Activated T-helper 1 cell treated with Interleukin-2 at 50 U/mL for 16 hours (primary cell): ENCODE measurements at places on chromosomes 6 and 20.

GRCh38 chr6:101396548-101397173, 3.2 kb downstream of the GRIK2 start:
- no peak for DNase-seq

DNA sequence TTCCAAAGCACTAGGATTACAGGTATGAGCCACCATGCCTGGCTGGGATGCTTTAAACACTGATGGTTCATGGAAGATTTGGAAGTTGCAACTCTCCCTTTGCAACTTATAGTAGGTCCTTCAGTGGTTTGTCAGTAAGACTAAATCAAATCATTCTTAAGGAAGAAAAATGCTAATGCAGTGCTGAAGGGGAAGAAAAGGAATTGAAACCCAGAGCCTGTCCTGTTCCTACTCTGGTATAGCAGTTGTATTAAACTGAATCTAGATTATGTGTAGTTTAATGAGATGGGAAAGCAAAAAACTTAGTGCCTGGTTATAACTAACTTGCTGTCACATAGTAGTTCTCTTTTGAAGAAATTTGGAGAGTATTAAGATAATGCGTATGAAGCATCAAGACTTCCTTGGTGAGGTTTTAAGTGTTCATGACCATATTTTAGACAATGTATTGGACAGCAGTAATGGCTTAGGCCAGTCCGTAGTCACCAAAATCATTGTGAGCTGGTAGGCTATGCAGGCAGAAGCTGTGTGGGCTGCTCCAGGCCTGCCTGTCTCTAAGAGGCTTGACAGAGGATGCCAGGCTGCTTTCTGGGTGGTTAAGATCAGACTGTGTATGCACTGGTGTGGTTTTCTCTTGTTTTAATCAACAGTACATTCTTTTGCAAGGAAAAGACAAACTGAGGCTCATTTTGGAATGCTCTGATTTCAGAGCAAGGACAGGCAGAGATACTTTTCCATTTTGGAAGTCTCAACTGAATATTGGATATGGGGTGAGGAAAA, 14.0 kb downstream of the PAQR8 start:
- DNase-seq: no peak

GRCh38 chr6:53144802-53145201, 3.8 kb downstream of the GCM1 start:
- DNase-seq: no peak

GRCh38 chr6:78864957-78865356, 2.4 kb upstream of the IRAK1BP1 start:
- no peak for DNase-seq

GRCh38 chr6:131024565-131024964, 38.5 kb downstream of the EPB41L2 start:
- no peak for DNase-seq

DNA sequence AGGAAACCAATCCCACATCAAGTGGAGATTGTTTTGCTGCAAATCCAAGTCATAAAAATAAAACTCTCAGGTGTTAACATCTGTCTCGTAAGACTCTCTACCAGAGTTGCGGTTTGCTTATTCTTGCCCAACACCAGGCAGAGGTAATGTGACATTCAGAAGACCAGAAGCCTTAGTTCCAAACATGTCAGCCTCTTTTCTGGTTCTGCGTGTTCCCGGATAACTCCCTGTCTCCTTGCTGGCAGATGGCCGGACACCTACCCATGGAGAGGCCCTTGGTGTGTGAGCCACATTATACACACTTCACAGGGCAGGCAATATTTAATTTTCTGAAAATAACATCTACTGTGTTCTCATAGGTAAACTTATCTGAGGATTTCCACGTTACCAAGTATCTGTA, 73.4 kb downstream of the GMPR start:
- no peak for DNase-seq

GRCh38 chr6:153563001-153563400, 431.9 kb upstream of the RGS17 start:
- no peak for DNase-seq

DNA sequence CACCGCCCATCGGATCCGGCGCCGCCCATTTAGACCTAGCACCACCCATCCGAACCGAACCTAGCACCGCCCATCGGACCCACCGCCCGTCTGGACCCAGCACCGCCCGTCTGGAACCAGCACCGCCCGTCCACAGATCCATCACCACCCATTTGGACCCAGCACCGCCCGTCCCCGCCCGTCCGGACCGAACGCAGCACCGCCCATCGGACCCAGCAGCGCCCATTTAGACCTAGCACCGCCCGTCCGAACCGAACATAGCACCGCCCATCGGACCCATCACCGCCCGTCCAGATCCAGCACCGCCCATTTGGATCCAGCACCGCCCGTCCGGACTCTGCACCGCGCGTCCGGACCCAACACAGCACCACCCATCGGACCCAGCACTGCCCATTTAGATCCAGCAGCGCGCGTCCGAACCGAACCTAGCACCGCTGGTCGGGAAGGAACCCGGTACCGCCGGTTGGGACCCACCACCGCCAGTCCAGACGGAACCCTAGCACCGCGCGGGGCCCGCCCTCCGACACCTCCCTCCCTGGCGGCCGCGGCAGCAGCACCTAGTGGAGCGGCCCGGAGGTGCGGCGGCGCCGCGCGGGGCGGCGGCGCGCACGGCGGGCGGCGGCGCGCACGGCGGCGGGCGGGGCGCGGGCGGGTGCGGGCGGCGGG, 348 bp upstream of the AFDN start:
- peak; percentile 53 for DNase-seq

DNA sequence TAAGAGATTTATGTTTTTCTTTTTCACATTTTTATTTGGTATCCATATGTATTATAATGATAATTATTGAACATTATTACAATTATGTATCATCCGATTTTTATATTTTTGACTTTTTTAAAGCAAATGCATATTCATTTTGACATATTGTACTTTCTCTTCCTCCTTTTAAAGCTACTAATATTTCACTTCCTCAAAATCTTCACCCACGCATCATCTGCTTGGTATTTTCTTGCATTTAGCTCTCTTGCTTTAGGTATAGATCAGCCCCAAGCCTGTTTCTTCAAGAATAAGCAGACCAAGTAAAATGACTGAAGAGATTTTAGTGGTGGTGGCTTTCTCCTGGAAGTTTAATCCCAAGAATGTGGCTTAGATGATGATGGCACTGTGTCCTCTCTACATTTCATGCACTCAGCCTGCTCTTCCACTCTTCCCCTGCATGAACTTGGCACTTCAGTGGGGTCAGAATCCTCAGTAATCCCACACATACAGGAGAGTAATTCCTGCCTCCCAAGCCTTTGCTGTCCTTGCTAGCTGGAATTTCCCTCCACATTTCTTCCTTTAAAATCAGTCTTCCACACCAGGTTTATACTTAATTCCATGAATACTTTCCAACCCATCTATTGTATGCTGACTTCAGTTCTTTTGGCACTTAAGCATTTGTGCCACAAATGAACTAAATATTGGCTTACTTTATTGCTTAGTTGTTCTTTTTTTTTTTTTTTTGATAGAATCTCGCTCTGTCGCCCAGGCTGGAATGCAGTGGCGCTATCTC, 8.2 kb downstream of the NCOA7 start:
- DNase-seq: no peak

- no peak for DNase-seq
Observed at GRCh38 chr20:5270603-5271002, 46.2 kb downstream of the PROKR2 start.

DNA sequence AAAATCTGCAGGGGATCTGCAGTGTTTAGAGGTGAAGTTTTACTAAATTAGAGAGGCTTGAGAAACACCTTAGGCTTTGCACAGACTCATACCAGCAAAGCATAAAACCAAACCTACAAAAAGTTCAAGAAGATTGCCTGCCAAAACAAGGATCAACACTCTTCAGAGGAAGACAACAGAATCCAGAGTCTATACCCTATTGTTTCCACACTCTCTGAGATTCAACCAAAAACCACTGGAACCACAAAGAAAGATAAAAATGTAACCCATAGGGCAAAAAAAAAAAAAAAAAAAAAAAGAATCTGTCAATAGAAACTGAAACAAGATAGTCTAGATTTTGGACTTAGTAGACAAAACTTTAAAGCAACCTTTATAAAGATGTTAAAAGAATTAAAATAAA, 102.7 kb downstream of the ANKRD60 start:
- DNase-seq: no peak

DNA sequence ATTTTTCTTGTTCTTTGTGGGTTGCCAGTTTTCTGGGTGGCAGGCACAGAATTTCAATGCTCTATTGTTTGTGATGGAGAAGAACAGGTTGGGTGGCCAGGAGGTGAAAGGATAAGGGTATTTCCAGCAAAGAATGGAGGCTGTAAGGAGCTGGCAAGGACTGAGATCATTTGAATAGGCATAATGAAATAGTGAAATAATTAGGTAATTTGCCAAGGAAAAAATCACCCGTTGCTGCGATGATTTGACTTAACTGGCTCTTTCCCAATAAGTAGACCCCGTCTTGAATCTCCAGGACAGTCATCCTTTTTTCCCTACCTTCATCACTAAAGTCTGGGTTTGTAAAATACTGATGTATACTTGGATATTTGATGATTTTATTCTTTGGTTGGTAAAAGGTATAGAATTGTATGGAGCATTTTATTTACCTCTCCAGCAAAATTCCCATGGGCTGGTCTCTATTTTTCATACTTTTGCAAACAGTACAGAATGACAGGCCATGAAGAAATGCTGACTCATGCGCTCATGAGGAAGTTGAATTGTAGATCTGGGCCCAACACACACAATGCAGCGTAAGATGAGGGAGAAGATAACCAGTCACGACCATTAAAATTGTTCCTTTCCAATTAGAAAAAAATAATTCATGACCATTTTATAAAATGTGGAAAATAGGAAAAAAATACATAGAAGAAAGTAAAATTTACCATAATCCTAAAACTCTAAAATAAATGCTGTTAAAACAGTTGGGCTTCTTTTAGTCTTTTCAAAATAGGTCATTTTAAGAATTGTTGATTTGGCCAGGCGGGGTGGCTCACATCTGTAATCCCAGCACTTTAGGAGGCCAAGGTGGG, 2.4 kb upstream of the GCNT2 start:
- no peak for DNase-seq

DNA sequence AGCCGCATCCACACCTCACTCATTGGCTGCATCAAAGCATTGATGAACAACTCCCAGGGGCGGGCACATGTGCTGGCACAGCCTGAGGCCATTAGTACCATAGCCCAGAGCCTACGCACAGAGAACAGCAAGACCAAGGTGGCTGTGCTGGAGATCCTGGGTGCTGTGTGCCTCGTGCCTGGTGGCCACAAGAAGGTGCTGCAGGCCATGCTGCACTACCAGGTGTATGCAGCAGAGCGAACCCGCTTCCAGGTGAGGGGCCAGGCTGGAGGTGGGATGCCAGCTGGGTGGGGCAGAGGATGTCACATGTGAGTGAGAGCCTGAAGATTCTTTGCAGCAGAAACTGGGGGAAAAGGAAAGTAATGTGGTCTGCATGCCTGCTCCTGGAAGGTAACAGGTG, 66.7 kb downstream of the MOCS1 start:
- DNase-seq: no peak

DNA sequence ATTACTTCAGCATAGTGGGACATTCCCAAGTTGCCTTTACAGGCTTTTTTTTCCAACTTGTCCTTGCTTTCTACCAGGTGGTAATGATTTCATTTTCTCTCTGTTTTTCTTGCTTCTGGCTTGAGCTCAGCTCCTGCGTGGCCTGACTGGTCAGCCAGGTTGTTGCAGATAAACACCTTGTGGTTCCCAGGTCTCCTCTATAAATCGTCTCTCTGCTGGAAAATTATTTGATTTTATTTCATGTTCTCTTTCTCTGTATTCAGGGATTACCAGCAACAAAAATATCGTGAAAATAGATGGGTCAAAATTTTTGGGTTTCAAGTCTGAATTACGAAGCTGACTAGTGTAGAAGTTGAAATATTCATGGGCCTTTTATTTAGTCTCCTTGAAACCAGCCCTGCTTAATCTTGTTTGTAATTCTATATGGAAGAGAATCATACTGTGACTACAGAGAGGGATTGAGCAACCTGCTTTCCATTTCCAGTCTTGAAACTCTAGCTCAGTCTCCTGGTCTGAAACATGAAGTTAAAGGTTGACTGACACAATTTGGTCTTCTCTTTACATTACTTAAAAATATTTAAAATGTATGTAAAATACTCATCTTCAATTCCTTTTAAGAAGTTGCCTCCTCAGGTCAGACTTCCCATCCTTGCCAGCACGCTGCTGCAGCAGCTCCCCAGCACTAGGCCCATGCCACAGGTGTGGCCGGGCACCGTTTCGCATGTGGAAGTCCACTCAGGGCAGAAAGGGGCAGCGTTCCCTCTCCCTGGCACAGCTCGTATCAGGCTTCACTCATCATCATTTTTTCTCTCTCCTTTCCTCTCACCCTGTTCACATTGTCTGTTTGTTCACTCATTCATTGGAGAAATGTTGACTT, 7.1 kb downstream of the DUSP22 start:
- no peak for DNase-seq

GRCh38 chr6:129704708-129705107, 5.3 kb downstream of the ARHGAP18 start:
- DNase-seq: no peak

DNA sequence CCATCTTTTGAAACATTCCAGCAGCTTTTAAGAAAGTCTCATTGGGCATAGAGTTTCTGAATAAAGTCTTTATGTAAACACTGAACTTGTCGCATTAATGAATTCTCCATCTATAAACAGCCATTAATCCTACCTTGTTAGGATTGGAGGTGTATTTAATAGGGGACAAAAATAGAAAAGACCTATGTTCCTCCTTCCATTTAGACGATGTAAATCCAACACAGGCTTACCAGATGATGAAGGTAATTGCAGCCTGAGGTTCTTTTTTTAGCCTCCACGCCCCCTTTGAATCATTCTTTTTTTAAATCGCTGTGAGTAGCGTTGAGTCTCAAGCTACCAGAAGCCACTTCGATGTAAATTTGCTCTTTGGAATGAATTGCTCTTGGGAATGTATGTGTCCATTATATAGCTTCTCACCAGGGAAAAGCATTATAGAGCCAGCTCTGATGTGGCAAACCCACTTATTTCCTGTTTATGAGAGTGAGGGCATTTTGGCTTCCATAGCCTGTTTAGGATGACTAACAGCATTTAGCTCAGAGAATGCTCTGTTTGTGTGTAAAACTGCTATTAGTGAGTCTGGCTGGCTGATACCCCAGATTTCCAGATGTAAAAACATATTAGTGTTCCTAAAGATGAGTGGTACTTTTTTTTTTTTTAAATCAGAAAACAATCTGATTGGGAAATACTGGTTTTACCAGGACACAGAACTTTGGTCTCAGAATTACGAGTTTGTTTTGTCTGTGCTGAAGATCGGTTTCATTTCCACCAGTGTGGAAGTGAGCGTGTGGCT, 74.9 kb upstream of the CLDN20 start:
- no peak for DNase-seq

GRCh38 chr6:111417946-111418345, 65.1 kb downstream of the REV3L start:
- no peak for DNase-seq

- DNase-seq: no peak
Observed at GRCh38 chr6:156379392-156380289, 397.5 kb upstream of the ARID1B start.

DNA sequence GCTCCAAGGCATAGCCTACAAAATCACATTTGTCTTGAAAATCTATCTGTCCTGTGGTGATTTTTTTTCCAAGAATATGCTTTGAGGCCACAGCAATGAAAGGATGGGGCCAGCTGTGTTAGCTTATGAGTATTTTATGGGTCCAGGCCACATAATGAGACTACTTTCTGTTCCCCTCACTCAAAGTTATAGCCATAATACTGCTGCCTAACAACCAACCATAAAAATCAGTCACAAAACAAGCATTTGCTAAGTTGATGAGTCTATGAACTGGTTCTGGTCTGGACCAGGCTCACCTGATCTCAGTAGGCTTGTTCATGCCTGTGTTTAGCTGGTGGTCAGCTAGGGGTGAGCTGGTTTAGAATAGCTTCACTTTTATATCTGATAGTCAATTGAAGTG, 192.5 kb upstream of the PLCB4 start:
- DNase-seq: no peak
